ENCODE measurements at places on chromosomes 1 and 21. TPM values are rescaled to one million over a fixed set of nuclear protein-coding genes. Genes with fewer than 3 reads are reported as not detected.

Gene CDC20
- total RNA-seq: 163 TPM

Gene LENEP
- 0.80 TPM for total RNA-seq

Gene PDZK1
- not detected for total RNA-seq

Gene TOMM40L
- 12.3 TPM for total RNA-seq

Gene TRAF5
- total RNA-seq: 32.2 TPM

Gene TARS2
- total RNA-seq: 58.6 TPM

Gene ITGB2
- total RNA-seq: 250 TPM

Gene MNDA
- not detected for total RNA-seq

All from activated CD4-positive, alpha-beta T cell treated with anti-CD3 and anti-CD28 coated beads for 36 hours (primary cell).